Right forelimb (tissue), 1 donor: ENCODE measurements at places on chromosomes 11 and 22.

DNA sequence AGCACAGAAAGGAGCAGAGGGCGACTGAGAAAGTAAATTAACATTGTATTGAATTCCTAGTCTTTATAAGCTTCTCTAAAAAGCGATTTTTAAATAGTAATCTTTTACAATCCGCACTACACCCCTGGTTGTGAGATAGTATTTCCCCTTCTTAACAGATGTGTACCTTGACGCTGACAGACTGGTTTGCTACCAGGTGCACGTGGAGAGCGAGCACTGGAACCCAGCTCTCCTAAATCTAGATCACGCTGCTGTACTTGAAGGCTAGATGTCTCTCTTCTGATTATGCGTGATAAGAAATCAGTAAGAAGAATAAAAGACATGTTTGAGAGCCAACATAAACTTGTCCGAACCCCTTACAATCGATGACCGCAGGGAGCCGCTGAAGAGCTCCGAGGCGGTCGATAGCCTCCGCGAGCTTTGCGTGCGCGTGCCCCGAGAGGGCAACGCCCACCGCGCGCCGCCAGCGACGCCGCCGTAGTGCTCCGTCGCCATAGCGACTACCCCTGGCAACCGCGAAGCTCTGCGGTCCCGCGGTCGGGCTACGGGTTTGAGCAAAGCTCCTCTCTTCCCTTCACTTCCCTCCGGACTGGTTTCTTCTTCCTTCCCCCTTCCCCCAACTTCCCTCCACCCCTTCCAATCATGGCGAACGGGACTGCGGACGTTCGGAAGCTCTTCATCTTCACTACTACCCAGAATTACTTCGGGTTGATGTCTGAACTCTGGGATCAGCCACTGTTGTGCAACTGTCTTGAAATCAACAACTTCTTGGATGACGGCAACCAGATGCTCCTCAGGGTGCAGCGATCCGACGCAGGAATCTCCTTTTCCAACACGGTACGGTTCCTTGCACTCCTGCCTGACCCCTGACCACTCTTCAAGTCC lies at the start of gene DYNC2H1:
TSS of gene DYNC2H1 (plus strand) at position 494 of the 885 bp plus-strand sequence. CDS start at position 643, 149 bp downstream.
- peak; percentile 93 for DNase-seq

- no peak for DNase-seq
These were observed 89.5 kb downstream of the BMAL1 start for GRCh38 chr11:13367115-13367514.

- DNase-seq = no peak
These were observed 103.1 kb downstream of the MPPED2 start for GRCh38 chr11:30483056-30483455.

DNA sequence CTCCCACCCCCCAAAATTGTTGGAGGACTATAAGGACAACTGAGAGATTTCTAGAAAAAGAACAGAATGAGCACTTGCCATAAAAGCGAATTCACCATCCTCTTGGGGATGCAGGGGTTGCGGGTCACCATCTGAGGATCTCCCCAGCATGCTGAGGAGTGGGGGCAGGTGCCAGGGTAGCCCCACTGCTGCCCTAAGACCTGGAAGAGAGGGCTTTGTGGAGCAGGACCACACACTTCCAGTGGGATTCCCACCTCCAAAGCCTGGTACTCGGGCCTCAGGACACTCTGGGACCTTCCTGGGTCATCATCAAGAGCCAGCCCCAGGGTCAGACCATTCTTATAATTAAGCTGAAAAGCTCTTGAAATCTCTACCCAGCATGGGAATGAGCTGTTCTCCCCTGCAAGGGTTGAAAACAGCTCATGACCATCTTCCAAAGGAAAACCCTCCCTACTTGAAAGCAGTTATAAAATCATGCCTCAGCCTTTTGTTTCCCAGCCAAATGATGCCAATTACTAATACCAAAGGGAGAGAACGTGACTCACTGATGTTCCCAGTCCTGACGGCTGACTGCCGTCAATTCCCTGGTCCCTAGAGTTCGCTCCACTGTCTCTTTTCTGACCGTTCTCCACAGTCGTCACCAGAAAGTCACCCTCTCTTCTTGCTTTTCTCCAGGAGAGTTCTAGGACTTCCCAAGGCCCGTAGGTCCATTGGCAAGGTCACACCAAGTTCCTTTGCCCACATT lies 76.8 kb upstream of the CREB3L1 start:
- no peak for DNase-seq

DNA sequence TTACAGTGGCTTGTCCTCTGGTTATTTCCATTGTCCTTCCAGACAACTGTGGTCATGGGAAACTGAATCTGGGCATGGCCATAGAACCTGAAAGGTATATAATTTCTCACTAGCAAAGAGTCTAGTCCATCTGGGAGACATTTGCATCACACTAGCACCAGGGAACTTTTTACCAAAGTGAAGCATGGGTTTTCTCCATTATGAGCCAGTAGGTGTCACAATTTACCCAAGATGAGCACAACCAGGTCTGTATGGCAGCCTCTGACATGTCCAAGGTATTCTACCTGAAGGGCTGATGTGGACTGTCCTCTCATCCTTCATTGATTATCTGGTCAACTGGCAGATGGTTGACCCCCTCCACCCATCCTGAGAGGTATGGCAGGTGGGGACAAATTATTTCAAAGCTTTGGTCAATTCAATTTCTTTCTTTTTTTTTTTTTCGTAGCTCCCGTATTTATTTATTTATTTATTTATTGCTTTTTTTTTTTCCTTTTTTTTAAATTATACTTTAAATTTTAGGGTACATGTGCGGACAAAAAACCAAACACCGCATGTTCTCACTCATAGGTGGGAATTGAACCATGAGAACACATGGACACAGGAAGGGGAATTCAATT lies 425.9 kb downstream of the TMEM135 start:
- no peak for DNase-seq
